ENCODE measurements at places on chromosomes 16 and 17. TPM values are rescaled to one million over a fixed set of nuclear protein-coding genes. Genes with fewer than 3 reads are reported as not detected.
A peak's percentile ranks its signal among the peaks of the same experiment; 100 is the strongest.

Gene TIGD7
- total RNA-seq: 2.2 TPM

Gene YBX2
- 70.0 TPM for total RNA-seq

Gene OSGIN1
- total RNA-seq: 17.3 TPM

Gene NHERF2
- total RNA-seq: 104 TPM

Gene PHLPP2
- 170 TPM for total RNA-seq

Gene DPEP3
- not detected for total RNA-seq

Gene NDRG4
- total RNA-seq: 4.9 TPM

Gene TMEM88
- total RNA-seq: 3.4 TPM

Gene EFNB3
- 0.27 TPM for total RNA-seq

Gene PITPNM3
- total RNA-seq: 2.1 TPM

DNA sequence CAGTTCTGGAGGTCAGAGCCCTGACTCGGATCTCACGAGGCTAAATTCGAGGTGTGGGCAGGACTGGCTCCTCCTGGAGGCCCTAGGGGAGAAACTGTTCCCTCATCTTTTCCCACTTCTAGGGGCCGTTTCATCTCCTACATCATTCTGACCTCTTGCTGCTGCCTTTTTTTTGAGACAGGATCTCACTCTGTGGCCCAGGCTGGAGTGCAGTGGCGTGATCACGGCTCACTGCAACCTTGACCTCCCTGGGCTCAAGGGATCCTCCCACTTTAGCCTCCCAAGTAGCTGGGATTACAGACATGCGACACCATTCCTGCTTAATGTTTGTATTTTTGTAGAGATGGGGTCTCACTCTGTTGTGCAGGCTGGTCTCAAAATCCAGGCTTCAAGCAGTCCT lies 244.1 kb upstream of the GSE1 start:
- DNase-seq: no peak

DNA sequence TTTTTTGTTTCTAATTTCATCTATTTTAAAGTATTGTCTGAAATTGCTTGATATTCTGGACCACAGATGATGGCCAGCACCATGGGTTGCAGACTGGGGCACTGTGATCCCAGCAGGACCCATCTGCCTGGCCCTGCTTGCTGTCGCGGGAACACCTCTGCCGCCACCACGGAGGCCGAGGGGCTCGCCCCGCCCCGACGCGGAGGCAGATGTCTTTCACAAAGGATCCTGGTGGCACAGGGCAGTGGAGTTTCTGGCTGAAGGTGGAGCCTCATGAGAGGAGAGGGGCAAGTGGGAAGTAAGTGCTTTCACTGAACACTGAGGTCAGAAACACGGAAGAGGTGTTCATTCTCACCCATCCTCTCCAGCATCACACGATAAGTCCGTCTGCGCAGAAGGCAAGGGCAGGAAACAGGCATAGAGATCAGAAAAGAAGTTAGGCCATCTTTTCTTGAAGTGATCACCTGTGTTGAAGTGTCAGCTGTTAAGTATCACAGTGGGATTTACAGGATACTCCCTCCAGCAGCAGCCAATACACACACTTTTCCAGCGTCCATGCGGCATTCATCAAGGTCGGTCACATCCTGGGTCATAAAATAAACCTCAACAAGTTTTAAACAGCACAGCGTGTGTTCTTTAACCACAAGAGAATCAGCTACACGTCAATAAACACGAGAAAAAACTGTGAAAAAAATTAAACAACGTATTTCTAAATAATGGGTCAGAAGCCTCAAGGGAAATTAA lies 194.5 kb downstream of the RPTOR start:
- no peak for DNase-seq

GRCh38 chr16:6446370-6446769 lies 886.3 kb upstream of the RBFOX1 start:
- DNase-seq: no peak

GRCh38 chr16:58402796-58403195 lies 10.5 kb downstream of the GINS3 start:
- DNase-seq: no peak

DNA sequence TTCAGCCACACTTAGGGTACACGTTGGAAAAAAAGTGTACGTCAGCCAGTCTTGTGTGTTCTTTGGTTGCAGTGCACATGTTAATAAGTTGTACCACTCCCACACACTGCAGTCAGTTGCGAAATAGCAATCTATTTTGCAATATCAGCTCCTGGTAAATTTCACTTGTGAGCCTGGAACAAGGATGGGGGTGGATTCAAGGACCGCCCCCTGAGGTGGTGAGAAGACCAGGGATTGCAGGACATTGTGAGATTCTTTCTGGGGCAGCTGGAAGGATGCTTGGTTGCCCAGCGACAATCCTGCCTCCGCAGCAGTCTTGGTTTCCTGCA lies 78.6 kb upstream of the ZFHX3 start:
- no peak for DNase-seq

GRCh38 chr17:71334048-71334751 lies 786.6 kb upstream of the SOX9 start:
- DNase-seq: no peak

DNA sequence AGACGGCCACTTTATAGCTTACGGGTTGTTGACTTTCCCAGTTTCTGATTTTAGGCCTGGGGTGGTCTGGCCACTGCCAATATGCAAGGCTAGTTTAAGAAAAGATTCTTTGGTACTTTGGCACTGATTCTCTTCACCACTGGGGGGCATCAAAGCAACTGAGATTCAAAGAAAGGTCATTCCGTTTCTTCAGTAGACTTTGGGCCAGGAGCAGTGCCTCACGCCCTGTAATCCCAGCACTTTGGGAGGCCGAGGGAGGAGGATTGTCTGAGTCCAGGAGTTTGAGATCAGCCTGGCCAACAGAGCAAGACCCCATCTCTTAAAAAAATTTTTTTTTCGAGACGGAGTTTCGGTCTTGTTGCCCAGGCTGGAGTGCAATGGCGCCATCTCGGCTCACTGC lies 53.0 kb downstream of the RPA1 start:
- DNase-seq: no peak

DNA sequence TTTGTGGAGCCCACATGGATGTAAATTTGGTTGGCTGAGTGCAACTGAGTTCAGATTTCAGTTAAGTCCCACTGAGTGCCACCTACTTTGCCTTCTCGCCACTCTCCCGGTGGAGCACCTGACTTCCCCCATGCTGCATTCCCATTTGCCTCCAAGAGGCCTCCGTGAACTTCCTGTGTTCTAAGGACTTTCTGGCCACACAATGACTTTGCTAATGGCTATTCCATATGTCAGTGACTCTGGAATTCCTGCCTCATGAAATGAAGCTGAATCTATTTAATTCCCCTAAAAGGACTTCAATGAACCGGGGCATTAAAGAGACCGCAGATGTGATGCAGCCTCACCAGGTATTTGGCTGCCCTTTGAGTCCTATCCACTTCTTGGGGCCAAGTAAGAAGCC lies 29.9 kb downstream of the ABCC12 start:
- DNase-seq: no peak

- DNase-seq: no peak
Observed at GRCh38 chr16:75494184-75494583, 1.1 kb downstream of the CHST6 start.

DNA sequence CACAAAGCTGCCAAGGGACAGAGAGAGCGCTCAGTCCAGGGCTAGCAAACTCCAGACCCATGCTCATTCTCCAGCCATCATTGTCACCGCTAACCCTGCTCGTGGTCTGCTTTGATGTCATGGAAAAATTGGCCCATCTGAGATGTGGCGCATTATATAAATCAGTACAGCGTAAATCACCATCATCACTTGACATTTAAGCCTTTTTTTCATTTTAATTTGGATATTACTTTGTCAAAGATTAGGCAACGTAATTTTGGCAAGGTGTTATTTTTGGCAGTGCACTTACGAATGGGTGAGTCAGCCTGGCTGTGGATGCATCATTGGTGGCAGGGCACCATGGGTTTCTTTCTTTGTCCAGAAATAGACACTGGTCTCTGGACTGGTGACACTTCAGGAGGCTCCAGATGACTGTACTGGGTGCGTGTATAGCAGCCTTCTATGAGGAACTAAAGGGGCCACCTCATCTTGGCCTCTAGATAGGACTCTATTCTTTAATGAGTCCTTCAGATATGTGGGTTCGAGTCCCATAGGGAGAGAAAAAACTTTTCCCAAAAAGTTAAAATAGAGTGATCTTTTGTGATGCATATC lies 166.3 kb downstream of the MSI2 start:
- DNase-seq: no peak

DNA sequence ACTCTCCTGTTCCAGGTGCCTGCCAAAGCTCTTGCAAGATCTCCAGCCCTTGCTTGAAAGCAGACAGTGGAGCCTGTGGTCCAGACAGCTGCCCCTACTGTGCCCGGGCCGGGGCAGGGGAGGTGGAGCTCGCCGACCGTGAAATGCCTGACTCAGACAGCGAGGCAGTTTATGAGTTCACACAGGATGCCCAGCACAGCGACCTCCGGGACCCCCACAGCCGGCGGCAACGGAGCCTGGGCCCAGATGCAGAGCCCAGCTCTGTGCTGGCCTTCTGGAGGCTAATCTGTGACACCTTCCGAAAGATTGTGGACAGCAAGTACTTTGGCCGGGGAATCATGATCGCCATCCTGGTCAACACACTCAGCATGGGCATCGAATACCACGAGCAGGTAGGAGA lies 17.7 kb downstream of the CACNA1G start:
- no peak for DNase-seq

DNA sequence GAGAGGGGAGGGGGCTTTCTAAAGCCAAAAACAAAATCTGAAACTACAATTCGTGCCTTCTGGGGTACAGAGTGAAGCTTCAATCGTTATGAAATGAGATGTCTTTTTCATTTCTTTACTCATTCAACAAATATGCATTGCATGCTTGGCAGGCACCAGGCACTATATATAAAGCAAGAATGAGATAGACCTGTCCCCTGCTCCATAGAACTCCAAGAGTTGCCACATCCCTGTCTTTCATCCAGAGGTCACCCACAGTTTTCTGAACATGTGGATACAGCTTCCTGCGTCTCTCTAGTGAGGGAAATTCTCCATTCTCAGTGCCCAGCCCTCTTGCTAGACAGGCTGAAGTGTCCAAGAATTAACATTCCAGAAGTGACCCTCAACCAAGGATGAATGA lies 343.2 kb upstream of the MAF start:
- DNase-seq: no peak

DNA sequence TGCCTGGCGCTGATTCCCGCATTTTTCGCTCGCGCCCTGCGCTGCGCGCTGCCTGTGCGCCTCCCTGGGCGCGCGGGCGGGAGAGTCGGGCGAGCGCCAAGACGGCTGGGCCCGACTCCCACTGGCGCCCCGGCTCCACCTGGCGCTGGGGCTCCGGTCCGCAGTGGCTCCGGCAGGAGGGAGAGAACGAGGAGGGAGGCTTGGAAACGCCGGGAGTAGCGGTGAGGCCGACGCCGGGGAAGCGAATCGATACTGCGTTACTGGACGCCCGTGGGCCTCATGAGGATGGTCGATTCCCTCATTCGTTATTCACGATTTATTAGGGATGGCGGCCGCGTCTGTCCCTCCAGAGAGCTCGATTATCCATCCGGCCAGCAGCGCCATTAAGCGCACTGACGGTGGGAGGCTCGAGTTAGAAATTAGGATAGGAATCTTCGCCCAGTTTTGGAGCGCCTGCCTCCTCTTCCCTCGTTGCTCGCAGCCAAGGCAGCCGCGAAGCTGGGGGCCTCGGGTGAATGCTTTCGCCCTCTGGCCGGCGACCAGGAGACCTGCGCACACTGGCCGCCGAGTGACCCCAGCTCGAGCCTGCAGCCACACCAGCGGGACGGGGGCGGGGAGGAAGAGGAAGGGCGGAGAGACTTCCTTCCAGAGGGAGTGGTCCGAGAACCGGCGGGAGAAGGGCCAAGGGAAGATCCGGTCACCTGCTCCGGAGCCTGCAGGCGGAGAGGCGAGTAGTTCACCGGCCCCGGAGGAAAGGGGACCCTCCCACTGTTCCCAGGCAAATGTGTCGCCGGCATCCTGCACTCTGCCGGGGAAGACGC lies 1.3 kb upstream of the PCGF2 start:
- peak; percentile 88 for DNase-seq

- no peak for DNase-seq
Observed at GRCh38 chr16:83973077-83973476, 5.0 kb downstream of the NECAB2 start.

DNA sequence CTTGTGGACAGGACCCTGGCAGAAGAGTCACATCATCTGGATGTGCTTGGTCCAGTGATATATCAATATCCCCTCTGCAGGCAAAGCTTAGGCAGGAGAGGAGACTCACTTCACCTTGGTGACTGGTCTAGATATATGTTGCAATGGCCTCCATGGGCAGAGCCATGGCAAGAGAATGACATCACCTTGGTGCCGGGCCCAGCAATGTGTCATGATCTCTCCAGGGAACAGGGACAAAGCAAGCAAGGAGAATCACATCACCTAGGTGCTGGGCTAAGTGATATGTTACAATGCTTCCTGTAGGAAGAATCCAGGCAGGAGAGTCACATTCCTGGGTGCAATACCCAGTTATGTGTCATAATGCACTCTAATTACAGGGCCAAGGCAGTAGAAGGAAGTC lies 2106.2 kb downstream of the TP53TG3F start:
- DNase-seq: no peak

GRCh38 chr17:11349106-11349505 lies 108.1 kb downstream of the SHISA6 start:
- no peak for DNase-seq

DNA sequence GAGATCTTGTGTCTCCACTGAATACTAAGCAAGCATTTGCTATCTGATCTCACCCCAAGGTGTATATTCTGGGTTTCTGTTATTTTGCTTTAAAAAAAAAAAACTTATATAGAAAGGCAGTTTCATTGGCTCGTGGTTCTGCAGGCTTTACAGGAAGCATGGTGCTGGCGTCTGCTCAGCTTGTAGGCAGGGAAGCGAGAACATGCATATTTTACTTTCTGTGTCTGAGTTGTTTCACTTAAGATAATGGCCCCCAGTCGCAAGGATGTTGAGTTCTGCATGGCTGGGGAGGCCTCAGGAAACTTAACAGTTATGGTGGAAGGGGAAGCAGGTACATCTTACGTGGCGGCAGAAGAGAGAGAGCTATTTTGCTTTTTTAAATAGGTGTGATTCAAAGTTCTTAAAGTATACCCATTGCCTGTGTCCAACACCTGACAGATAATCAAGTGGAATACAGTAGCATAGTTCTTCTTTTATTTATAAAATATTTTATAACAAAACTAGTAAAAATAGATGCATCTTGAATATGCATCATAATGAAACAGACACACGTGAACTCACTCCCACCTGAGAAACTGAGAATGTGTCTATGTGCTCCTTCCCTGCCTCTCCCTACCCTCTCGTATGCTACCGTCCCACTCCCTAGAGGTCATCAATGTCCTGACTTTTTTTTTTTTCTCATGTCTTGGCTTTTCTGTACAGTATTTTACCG lies 15.4 kb upstream of the ARHGAP17 start:
- DNase-seq: no peak

DNA sequence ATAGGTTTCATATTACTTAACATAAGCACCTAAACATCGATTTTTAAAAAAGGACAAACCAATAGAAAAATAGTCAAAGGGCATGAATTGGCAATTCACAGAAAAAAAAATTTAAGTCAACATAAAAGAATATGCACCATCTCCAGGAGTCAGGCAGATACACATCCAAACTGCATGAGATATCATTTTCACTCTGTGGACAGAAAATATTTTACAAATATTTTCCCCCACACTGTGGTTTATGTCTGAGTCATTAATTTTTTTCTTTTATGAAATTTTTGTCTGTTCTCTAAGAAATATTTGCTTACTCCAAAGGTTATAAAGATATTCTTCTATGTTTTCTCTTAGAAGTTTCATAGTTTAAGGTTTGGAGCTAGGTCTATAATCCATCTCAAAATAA lies 74.4 kb upstream of the DNAH17 start:
- no peak for DNase-seq
